ENCODE measurements at places on chromosomes 3 and 15.

DNA sequence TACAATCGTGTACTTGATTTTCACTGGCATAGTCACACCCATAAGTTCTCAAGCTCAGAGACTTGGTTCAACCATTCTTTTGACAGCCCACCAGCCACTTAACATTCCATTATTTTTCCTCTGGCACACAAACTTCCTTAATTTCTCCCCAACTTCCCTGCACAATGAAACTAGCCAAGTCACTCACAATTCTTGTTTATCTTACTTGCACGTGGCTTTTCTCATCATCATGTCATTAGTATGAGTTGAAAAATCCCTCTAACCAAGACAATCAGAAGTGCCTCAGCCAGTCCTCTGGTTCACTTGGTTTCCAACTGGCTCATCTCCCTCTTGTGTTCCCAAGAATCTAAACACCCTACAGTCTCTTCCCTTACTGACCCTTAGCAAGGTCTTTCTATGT, 110.5 kb upstream of the PTPRG start:
- no peak for DNase-seq

DNA sequence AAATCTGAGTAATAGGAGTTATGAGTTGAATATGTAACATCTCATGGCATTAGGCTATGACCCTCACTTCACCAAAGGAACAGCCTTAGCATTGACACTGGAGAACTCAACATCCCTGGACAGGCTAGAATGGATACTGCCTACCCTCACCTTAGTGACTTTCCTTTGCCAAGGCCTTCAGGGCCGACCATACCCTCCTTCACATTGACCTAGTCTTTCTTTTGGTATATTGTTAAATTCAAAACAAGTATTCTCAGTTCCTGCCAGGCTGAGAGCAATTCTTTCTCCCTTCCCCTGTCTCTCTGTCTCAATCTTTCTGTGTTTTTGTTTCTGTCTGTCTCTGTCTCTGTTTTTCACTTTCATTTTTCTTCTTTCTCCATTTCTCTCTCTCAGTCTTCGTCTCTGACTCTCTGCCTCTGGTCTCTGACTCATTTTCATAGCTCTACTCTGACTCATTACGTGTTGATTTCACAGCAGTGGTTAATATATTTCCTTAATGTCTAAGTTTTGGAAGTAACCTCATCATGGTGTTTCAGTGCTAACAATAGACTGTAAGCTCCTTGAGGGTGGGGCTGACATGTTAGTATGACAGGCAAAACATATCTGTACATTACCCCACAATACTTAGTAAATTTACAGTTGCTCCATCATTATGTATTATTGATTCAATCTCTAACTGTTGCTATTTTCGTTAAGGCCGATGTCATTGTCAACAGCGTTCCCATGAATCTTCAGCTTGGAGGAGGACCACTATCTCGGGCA, 32.5 kb downstream of the PARP15 start:
- DNase-seq, result no peak

- DNase-seq, result no peak
These were observed 102.4 kb downstream of the LRIG1 start for GRCh38 chr3:66398228-66399025.

- DNase-seq, result no peak
These were observed 343.1 kb upstream of the CCDC54 start for GRCh38 chr3:107034142-107034541.

DNA sequence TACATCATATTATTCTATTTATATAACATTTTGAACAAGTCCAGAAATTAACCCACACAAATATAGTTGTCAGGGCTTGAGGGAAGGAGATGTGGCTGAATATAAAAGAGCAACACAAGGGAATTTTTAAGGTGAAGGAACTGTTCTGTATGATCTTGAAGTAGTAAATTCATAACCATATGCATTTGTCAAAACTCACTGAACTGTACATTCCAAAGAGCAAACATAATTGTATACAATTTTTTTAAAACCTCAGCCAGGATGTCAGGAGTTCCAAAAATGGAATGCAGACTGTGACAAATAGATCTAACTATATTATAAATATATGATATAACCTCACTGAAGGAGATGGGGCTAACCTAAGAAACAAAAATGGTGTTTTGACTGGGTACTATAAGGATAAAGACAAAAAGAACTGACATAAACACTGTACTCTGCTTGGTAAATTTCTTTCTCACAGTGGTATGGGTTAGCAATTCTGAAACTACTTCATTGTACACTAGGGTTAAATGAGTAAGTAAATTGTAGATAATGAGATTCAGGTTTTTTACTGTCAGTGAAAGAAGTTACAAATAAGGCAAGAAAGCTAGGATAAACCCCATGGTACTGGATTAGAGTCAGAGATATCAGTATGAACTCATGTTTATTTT, 14.4 kb downstream of the GOLGB1 start:
- no peak for DNase-seq

- no peak for DNase-seq
These were observed 595.2 kb downstream of the ZIC1 start for GRCh38 chr3:148004331-148004730.

DNA sequence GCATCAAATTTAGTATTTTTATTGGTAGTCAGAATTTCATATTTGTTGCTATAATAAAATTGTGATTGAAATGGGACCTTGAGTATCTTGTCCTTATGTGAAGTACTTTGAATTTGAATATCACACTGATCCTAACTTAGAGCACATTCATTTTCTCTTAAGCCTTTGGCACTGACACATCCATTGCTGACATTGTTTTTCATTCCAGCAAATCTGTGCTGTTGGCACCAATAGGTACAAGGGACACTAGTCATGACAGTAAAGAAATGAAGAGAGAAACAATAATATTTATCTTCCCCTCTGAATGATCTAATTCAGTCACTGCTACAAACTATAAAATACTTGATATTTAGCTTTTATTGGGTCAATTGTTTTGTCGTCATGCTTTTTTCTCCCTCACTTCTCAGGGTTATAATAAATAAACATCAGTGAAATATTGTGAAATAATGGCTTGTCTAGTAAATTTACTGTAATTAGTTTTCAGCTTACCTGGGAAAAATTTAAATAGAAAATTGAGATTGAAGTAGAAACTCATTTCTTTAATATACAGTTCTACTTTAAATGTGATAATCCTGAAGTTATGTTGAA, 166.8 kb upstream of the MLF1 start:
- no peak for DNase-seq

GRCh38 chr3:141055136-141055535, 4.0 kb downstream of the SPSB4 start:
- DNase-seq, result no peak

- DNase-seq, result no peak
These were observed 15.3 kb downstream of the CNOT10 start for GRCh38 chr3:32700244-32700643.

- no peak for DNase-seq
These were observed 5.5 kb upstream of the TMEM212 start for GRCh38 chr3:171837698-171838097.

- DNase-seq, result no peak
These were observed 106.6 kb downstream of the MAP4 start for GRCh38 chr3:47909607-47910006.

GRCh38 chr15:41219381-41219780, 11.2 kb downstream of the EXD1 start:
- no peak for DNase-seq
